ENCODE measurements at places on chromosomes 12 and 14. TPM values are rescaled to one million over a fixed set of nuclear protein-coding genes. Genes with fewer than 3 reads are reported as not detected.

Gene STAC3
- 0.32 TPM for total RNA-seq

Gene JKAMP
- total RNA-seq: 79.6 TPM

Gene TAS2R10
- total RNA-seq: 0.97 TPM

Gene PMCH
- total RNA-seq: 0.61 TPM

Gene SLC10A1
- total RNA-seq: not detected

Gene GPR68
- total RNA-seq: 0.61 TPM

Gene FAM186B
- total RNA-seq: 0.32 TPM

Gene ANKRD33
- 0.32 TPM for total RNA-seq

Gene NR1H4
- not detected for total RNA-seq

Gene MMP19
- 0.32 TPM for total RNA-seq

Gene RIMKLB
- 87.8 TPM for total RNA-seq

Gene METTL25
- 11.7 TPM for total RNA-seq

Gene ATL1
- total RNA-seq: 1.4 TPM

Gene CCDC175
- not detected for total RNA-seq

Gene MUCL1
- not detected for total RNA-seq

Gene GLIPR1L2
- total RNA-seq: not detected

Gene RIPK3
- total RNA-seq: 5.5 TPM

Gene FSCB
- not detected for total RNA-seq

Gene ARG2
- total RNA-seq: 61.1 TPM

Gene PDE3A
- 56.8 TPM for total RNA-seq

Gene TSPAN19
- not detected for total RNA-seq

Gene TRIP11
- total RNA-seq: 19.8 TPM

Gene PTPRO
- not detected for total RNA-seq

Gene ZNF605
- 10.5 TPM for total RNA-seq

Gene RTL1
- not detected for total RNA-seq

Gene PPM1H
- total RNA-seq: 1.3 TPM

Gene IFT81
- 10.9 TPM for total RNA-seq

Gene RNASE7
- not detected for total RNA-seq

Gene TEX52
- not detected for total RNA-seq

Gene C1RL
- total RNA-seq: 12.2 TPM

Gene C1R
- total RNA-seq: 5.3 TPM

Gene OR4E2
- total RNA-seq: not detected

Gene MSRB3
- total RNA-seq: 31.5 TPM

Data from epithelial cell of umbilical artery (primary cell).